ENCODE measurements at places on chromosomes 3 and 15. TPM values are rescaled to one million over a fixed set of nuclear protein-coding genes. Genes with fewer than 3 reads are reported as not detected.

DNA sequence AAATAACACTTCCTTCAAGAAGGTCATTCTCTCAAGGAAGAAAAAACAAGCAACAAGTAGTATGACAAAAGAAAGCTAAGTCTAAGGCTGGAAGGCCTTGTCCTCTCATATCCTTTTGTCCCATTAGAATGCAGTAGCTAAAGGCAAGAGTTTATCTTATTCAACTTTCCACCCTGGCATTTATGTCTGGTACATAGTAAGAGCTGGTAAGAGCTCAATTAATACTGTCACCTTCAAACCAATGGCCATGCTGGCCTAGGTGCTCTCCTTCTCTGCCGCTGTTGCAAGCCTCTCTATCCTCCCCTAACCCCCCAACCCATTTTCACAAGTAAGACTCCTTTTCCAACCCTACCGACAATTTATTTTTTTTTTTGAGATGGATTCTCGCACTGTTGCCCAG lies 81.9 kb downstream of the LRRFIP2 start:
- DNase-seq = no peak

Gene C2CD4B
- polyA plus RNA-seq = 4.5 TPM

- no peak for DNase-seq
Observed at GRCh38 chr3:18687286-18687685, 262.1 kb upstream of the SATB1 start.

- no peak for DNase-seq
Observed at GRCh38 chr3:72376956-72377710, 471.1 kb downstream of the SHQ1 start.

DNA sequence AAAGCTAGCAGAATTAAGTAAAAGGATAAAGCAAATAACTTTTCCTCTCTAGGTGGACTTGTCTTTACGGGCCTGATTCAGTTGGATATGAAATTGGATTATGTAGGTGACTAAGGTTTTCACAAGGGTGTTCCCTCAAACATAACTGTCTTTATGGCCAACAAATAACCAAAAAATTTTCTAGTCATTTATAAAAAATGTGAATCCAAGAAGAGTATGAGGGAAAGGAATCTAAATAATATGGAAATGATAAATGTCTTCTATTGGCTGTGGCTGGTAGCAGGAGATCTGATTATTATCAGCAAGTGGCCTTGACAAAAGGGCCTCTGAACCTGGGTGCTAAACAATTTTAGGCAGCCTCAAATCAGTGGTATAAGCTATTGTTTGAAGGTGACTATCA lies 594.0 kb upstream of the UBE2E2 start:
- no peak for DNase-seq

Gene GHRL
- polyA plus RNA-seq = 0.45 TPM

DNA sequence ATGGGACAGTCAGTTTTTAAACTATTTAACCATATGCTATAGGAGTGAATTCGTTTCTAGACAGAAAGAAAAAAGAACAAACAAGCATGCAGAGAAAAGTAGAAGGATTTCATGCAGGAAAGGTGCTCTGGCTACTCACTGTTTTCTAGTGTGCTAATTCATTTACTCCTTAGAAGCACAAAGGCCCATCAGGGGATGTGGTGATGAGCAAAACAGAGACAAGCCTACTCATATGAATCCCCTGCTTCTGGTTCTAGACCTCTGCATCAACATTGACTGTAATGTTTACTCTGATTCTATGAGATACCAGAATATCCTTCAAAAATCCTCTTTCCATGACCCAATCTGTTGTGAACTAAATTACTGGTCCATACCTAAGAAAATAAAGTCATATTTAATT lies 801.9 kb downstream of the PLOD2 start:
- DNase-seq = no peak

Gene XCR1
- 0.35 TPM for polyA plus RNA-seq

- DNase-seq = no peak
Observed at GRCh38 chr3:57397175-57398026, 104.9 kb upstream of the ASB14 start.

- DNase-seq = no peak
Observed at GRCh38 chr3:53023072-53023823, 22.6 kb downstream of the SFMBT1 start.

- DNase-seq = no peak
Observed at GRCh38 chr3:48137425-48137999, 50.7 kb downstream of the CDC25A start.

- peak; percentile 82 for DNase-seq
Observed at GRCh38 chr3:39447637-39448483, 19.6 kb upstream of the MOBP start.

GRCh38 chr15:67280217-67280616 lies 25.6 kb downstream of the IQCH start:
- DNase-seq = no peak

DNA sequence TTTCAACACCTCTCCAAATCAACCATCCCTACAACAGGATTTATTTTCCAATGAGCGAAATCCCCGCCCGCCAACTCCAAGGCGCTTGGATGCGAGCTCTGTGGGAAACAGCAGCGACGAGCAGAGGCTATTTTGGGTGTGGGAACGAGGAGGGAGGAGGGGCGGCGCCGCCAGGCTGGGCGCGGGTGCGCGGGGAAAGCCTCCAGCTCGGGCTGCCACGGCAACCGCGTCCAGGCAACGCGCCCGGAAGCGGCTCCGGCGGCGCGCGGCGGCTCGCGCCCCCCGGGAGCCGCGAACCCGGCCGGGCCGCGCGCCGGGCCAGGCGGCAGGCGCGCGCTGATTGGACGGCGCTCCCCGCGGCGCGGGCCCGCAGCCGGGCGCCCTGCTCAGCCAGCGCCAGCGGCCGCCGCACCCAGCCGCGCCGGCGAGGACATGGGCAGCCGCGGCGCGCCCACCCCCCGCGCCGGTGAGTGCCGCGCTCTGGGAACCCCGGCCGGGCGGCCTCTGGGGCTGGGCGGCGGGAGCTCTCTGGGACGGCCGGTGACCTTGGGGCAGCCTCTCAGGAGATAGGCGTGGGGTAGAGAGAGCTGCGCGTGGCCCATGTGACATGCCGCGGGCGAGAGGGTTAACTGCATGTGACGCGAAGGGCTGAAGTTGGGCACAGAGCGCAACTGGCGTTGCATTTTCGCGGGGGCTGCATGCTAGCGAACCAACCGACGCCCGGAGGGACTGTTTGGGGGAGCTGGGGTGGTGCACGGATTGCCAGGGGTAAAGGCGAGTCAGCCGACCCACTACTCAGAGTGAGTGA lies at the start of gene FAM81A:
Gene FAM81A, plus strand, starts transcription at position 370 of the 808 bp plus-strand sequence. CDS start 20,441 bp downstream, outside the sequence.
- DNase-seq = peak; percentile 75

DNA sequence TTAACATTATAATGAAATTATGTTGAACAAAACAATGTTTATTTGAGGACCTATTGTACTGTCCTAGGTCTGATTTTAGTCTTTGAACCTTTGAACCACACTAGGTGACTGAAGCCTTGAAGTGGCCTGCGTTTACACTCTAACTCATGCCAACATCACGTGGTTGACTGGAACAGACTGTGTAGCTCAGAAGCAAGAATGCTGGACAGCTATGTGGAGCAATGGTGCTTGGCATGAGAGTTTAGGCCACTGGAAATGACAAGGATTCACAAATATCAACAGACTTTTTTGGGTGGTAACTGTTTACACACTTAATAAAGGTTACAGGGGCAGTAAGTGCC lies 391.5 kb downstream of the RAP2B start:
- no peak for DNase-seq

- DNase-seq = no peak
Observed at GRCh38 chr3:34305266-34305665, 506.8 kb downstream of the PDCD6IP start.

All from muscle of back (tissue), 13 donors.